ENCODE measurements at places on chromosomes 6 and 20.
A peak's percentile ranks its signal among the peaks of the same experiment; 100 is the strongest.

DNA sequence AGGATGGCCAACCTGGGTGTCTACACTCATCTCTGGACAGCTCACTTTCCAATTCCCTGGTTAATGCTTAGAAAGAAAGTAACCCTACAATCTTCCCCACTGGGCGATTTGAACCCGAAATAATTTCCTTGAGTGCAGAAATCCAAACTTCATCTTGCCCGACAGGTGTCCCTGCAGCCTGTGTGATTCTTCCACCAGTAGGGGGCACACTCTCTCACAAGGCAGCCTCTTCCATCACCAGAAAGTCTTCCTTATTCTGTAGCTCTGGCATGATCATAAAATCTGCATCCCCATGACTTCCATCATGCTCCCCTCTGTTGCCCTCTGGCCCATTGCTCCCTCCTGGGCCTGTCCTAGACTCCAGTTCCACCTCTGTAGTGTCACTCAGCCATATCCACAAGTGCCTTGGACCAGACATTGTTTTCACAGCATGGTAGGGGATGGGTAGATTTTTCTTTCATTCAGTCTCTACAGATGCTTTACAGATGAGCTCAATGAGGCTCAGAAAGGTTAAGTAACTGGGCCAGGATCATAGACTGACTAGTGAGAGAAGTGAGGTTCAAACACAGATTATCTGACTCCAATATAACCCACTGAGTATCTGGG lies 170.4 kb upstream of the SPTLC3 start:
- no peak for DNase-seq

DNA sequence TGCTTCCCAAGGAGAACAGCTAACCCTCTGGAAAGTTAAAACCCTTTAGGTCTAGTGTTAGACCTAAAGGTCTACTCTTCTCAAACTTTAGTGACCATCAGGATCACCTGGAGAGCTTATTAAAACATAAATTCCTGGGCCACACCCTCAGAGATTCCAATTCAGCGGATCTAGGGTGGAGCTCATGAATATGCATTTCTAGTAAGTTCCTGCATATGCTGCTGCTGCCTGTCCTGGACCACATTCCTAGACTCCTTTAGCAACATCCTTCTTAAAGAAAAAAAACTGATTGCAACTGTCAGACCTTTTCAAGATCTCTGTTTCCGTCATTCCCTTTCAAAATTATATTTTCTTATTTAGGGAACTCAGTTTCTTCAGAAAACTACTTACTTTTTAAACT lies 31.2 kb downstream of the SNAP25 start:
- DNase-seq: no peak

- no peak for DNase-seq
Observed at GRCh38 chr6:53130569-53131290, 17.9 kb downstream of the GCM1 start.

GRCh38 chr6:23728707-23729106 lies 397.3 kb upstream of the NRSN1 start:
- DNase-seq: peak; percentile 21

GRCh38 chr20:1174787-1175186 lies 10.0 kb downstream of the TMEM74B start:
- no peak for DNase-seq

- no peak for DNase-seq
Observed at GRCh38 chr6:150200428-150201100, 57.7 kb downstream of the PPP1R14C start.

DNA sequence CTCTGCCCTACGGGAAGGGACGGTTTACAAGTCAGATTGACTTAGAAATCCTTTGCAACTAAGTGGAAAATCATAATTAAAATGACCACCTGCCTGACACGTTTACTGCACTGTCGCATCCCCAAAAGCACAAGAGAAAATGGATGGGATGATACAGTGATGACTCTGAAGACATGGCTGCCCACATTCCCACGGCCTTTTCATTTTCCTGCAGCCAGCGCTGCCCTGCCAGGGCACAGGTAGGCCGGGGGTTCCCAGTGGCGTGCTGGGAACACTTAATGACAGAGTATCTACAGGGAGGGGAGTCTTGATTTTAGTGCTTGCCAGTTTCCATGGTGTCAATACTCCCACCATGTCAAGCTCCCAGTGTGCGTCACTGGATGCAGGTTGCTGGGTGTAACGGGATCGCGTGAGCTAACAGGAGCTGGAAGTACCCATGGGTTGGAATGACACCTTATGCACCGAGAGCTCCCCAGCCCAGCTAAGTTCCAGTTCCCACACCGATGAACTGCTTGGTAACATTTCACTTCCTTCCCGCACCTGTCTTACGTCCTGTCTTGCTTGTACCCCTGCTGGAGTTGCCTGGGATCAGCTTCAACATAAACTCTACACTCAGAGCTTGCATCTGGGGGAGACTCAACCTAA lies 129.0 kb downstream of the ANKRD60 start:
- no peak for DNase-seq

All from eye (tissue), 1 donor.